ENCODE measurements at places on chromosomes 7 and 10. TPM values are rescaled to one million over a fixed set of nuclear protein-coding genes. Genes with fewer than 3 reads are reported as not detected.

DNA sequence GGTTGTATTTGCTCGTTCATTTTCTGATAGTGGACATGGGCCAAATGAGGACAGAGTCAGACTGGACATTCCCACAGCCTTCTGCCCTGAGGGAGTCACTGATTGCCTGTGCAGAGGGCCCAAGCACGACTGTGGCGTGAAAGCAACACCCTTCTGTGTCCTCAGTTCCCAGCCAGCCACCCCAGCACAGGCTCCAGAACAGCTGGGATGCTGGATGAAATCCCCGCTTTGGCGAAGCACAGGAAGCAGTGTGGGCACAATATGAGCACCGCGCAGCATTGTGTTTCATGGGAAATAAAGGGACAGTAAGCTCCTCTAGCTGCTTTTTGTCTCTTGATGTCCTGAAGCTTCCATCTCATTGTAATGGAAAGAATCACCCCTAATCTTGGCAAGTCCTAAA is 20.5 kb downstream of the TRIL start:
- no peak for DNase-seq

DNA sequence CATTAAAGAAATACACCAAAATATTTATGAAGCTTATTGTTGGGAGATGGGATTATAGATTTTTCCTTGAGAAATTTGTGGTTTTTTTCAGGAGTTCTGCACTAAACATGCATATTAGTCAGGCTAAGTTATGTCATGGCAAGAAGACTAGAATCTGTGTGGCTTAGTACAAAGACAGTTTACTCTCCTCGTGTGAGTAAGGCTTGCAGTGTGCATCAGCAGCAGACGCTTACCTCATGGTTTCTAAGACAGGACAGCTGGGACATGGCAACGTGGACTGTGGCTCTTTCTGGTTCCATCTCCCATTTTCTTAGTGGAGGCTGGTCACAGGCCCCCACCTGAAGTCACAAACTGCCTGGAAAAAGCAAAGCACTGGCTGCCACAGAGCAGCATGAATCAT is 429.6 kb upstream of the VSTM2A start:
- DNase-seq = no peak

CYP3A7 gene
- not detected for total RNA-seq

DNA sequence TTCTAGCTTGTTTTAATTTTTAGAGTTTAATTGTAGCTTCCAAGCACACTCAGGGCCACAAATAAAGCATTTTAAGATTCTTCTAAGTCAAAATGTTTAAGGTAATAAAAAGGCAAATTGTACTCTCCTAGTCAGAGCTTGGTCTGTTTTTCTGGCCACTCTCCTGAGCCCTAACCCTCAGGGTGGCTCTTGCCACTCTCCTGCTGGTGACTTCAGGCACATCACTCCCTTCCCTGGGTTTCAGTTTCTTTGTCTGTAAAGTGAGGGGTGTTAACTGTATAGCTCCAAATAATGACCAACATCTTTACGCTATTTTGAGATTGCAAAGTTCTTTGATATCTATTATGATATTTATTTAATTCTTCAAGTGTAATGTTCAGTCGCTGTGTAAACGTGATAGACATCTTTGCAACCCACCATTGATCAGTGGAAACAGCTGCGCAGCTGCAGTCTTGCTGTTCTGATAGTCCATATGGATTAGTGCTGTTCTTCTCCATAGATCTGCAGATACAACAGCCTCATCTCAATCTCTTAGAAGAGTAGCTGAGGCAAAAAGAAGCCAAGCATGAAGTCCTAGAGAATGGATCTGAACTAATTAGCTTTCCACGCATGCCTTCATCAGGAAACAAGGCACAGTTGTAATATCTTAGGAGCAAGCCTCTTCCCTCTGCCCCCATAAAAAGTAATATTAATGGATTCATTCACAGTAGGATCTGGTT is 189.9 kb downstream of the PLPP4 start:
- DNase-seq = no peak

DNA sequence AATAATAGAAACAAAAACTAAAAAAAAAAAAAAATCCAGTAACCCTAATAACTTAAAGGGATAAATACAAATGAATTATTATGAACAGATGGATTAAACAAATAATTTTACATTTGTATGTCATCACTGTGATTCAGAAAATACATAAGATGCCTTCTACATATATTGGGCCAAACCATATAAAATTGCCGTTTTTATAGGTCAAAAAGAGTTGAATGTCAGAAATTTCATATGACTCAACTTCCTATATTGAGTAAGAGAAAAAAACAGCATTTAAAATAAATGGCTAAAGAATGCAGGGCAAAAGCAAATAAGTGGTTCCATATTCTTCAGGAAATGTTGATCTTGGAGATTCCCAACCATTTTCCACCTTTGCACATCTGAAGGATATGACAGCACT is 9.4 kb downstream of the SLC35B4 start:
- no peak for DNase-seq

- no peak for DNase-seq
Observed at GRCh38 chr7:44696728-44697127, 51.9 kb upstream of the ZMIZ2 start.

ADRB1 gene
- total RNA-seq = not detected

CCL26 gene
- not detected for total RNA-seq

DNA sequence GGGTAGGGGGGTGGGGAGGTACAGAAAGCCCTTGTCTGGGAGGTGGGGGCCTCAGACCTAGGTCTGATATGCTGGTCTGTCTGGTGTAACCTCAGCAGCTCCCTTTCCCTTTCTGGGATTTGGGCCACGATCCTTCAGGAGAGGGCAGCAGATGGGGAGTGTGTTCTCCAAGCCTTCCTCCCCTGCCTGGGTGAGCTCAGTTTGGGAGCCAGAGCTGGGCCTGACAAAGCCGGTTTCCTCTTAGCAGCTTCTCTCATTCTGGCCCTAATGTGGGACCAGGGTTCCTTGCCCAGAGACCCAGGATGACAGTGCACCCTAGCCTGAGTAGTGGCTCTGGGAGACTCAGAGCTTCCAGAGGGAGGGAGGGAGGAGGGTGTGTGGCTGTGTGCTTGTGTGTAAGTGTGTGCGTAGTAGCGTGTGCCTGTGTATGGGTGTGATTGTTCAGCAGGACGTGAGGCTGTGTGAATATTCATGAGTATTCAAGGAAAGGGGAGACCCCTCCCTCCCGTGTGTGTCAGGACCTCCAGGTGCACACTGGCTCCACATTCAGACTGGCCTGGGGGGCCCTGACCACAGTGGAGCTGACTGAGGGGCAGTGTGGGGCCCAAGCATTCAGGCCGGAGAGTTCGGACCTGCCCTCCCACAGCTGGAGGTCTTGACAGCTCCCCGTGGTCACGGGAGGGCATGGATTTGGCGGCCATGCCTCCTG is 96.5 kb downstream of the ZMIZ1 start:
- no peak for DNase-seq

DNA sequence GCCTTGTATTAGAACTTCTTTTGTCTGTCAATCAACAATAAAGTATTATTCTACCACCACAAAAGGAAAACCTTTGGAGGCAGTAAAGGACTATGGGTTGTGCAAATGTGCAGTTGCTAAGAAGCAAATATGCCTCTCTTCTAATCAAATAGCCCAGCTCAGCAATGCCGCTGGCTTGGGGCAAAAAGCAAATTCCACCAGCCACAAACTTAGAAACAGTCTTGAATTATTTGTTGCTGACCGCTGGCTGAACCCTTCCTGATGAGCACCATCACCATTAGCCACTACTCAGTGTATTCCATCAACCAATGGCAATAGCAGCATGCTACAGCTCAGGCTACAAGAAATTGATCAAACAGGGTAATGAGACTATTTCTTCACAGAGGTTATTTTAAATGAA is 51.0 kb downstream of the SKAP2 start:
- DNase-seq = no peak

DNA sequence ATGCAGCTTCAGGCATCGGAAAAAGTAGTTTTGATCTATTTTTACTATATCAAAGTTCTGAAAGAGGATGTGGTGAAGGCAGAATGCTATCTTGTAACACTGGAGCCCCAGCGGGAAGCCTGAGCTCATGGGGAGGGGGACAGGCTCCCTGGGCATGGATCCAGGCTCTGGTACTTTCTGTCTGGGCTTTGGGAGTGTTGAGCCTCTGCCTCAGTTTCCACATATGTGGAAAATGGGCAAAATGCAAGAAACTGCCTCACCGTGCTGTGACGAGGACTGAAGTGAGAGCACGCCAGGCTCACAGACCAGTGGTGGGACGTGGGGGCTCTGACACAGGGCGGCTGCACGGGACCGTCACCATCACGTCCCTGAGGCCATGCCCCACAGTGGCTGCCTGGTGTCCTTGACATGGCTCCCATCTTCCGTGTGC is 182.9 kb upstream of the SHH start:
- no peak for DNase-seq

ZNF853 gene
- total RNA-seq = 13.7 TPM

DNA sequence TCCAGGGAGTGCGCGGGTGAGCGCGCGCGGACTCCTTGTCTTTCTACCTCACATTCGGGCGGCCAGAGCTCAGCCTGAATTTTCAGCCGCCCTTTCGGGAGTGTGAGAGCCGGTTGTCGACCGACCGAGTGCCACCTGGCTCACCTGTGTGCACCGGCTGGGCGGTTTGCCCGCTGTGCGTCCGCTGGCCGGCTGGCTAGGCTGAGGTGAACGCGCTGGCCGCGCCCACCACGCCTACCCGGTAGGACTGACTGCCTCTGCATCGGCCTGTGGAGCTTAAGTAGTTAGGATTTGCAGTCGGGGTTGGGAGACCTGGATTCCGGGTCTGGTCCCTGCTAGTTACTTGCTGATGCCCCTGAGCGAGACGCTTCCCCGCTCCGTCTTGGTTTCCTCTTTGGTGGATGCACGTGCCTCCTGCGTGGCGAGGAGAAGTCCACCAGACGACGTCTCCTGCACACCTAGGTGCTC is 553 bp downstream of the TSPAN15 start:
- peak; percentile 18 for DNase-seq

Data from progenitor cell of endocrine pancreas (in vitro differentiated cells).